ENCODE measurements at places on chromosomes 4 and X.

GRCh38 chr4:175499735-175500352 lies 312.2 kb downstream of the GPM6A start:
- DNase-seq: no peak

GRCh38 chrX:134718966-134719317 lies 60.7 kb upstream of the PLAC1 start:
- no peak for DNase-seq

GRCh38 chr4:27790911-27791310 lies 930.3 kb downstream of the STIM2 start:
- no peak for DNase-seq

GRCh38 chrX:23434356-23434884 lies 99.8 kb downstream of the PTCHD1 start:
- DNase-seq: peak; percentile 2

DNA sequence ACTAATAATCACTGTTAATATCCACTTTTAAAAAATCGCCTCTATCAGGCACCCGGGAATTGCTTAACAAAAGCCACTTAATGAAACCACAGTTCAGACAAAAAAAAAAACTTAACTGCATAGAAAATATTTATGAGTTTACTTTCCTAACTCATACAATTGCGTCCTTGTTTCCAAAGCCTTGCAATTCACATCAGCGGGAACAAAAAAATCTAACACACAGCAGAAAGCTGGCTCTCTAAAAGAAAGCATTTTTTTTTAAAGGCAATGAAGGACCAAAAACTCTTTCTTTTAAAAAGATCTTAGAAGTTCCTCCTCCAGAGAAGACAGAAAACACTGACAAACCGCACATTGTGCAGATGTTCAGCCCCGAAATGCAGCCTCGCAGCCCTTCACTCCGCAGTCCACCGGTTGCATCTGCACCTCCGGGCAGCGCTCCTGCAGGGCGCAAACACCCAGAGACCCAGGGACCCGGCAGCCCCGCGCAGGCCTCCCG lies 812 bp downstream of the FAT1 start:
- DNase-seq: no peak

Measured in fibroblast of skin of left biceps (primary cell).